ENCODE measurements at places on chromosomes 1 and 21.

DNA sequence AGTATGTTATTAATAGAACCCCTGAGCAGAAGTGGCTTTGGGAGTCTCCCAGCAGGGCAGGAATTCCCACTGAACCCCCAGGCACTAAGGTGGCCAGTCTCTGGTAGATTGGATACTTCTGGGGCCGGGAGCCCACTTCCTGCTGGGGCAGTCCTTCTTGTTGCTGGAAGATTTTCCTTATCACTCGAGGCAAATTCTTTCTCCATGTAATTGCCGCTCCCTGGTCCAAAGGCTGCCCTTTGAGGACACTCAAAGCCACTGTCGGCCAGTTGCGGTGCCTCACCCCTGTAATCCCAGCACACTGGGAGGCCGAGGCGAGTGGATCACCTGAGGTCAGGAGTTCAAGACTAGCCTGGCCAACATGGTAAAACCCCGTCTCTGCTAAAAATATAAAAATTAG lies 22.6 kb upstream of the TNFRSF1B start:
- DNase-seq = no peak

DNA sequence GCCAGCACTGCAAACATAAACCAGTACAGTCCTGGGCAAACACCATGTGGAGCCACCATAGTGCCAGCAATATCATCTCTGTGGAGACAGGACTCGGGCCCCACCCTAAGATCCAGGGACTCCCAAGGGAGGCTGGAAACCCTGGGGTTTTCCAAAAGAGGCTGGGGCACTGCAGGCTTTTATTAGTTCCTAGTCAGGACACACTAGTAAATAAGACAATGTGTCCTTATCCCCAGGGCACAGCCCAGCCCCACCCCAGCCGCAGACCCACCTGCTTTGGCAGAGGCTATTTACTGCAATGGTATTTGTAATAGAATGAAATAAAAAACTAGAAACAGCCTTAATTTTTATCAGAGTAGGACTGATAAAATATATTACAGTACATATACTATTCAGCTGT lies 486 bp upstream of the GJB3 start:
- DNase-seq = no peak

GRCh38 chr1:17348593-17349234 lies 23.3 kb upstream of the PADI6 start:
- no peak for DNase-seq

GRCh38 chr1:167792188-167792565 lies 70.4 kb downstream of the MPZL1 start:
- no peak for DNase-seq

DNA sequence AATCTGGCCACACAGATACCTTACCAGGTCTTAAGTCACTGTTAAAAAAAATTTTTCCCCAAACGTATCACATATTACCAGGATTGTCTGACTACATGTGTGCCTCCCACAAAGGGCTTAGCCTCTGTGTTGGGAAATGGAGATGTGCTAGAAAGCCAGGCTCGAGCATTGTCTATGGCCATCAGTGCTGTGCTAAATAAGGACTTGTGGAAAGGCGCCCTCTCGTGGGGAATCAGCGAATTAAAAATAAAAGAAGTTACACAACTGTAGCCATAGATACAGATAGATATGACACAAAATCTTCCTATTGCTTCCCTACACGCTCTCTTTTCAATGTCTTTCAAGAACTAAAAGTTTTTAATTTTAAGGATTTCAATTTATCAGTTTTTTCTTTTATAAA lies 47.5 kb upstream of the CRNN start:
- peak; percentile 35 for DNase-seq

GRCh38 chr1:179598631-179599030 lies 7.0 kb downstream of the TDRD5 start:
- DNase-seq = no peak

GRCh38 chr1:31712068-31712467 lies 8.3 kb upstream of the COL16A1 start:
- no peak for DNase-seq

DNA sequence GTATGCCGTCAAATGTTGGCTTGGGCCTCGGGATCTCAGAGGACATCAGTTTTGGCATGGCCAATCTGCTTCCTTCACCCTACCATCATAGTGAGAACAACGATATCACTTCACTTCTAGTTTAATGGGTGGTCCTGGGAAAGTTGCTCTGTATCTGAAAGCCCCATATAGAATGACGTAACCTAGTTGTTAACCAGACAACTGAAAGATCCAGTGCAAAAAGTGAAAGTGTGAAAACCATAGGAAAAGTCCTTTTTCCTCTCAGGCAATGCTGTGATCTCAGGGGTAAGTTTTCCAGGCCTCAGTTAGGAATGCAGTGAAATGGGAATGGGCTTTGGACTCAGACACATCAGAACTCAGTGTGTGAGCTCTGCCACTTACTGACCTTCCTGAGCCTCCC lies 18.6 kb upstream of the ATP1B1 start:
- DNase-seq = no peak

DNA sequence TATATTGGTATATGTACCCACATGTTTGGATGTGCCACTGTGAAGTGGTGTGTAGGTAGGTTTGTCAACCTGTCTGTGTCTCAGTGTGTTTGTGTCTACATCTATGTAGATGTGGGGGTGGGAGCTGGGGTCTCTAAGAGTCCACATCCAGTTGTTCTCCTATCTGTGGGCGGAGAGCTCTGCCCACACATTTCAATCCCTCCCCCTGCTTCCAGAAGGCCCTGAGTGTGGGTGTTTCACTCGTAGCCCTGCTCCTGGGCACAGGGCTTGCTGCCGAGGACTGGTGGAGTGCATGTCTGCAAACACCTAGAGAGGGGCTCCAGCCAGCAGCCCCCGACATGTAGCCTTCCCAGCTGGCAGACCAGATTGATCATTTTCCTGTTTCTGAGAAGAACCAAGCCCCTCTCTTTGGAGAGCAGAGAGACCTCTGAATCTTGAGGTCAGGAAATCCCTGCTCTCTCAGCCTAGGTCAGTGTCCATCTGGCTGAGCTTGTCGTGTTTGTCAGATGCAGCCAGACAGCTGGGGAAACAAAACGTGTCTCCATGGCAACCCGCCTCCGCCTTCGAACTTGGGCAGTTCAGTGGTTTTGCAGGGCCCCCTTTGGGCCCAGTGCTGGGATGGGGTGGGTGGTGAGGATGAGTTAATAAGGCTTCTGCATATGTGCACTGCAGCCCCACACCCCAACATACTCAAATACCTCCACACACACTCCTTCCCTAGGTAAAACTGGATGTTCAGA lies 31.2 kb upstream of the SYNC start:
- no peak for DNase-seq

DNA sequence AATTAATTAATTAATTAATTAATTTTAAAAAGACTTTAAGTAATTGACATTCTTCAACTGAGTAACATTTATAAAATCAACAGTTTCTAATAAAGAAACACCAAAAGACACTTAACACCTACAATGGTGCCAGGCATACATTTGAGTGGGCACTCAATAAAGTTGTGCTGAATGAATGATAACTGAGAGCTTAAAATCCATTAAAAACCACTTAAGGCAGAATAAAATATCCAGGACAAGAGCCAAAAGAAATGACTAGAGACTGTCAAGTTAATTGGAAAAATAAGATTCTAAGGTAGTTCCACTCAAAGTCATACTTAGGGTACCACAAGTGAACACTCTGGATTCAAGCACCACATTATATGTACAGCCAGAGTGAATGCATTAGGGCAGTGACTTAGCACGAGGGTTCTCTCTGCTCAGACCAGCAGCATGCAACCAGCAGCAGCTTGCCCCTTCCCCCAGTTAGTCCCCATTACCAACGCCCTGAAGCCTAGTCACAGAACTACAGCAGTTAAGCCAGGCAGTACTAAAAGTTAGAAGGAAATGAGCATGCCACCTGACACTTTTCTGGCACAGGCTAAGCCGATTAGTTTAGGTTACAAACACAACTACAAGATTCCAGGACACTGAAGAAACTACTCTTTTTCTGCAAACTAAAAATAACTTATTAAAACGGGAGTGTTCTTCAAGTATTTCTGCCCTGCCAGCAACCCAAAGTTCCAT lies 46.5 kb downstream of the LUZP1 start:
- no peak for DNase-seq

GRCh38 chr1:3819771-3820200 lies 23.5 kb upstream of the LRRC47 start:
- DNase-seq = no peak

DNA sequence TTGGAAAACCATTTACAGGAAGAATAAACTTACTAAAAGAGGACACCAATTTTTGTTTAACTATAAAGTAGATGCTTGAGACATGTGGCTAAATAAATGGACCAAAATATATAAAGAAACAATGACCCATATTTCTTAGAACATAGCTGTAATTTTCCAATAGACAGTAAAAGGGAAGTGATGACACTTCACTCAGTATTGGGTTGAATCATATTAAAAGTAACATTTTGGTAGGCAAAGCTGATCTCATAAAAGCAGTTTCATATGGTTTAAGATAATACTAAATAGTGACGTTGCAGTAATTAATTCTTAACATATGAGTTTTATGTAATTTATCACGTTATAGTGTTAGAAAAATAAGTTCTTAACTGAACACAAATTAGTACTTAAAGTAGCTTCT lies 308.9 kb upstream of the RUNX1 start:
- no peak for DNase-seq

DNA sequence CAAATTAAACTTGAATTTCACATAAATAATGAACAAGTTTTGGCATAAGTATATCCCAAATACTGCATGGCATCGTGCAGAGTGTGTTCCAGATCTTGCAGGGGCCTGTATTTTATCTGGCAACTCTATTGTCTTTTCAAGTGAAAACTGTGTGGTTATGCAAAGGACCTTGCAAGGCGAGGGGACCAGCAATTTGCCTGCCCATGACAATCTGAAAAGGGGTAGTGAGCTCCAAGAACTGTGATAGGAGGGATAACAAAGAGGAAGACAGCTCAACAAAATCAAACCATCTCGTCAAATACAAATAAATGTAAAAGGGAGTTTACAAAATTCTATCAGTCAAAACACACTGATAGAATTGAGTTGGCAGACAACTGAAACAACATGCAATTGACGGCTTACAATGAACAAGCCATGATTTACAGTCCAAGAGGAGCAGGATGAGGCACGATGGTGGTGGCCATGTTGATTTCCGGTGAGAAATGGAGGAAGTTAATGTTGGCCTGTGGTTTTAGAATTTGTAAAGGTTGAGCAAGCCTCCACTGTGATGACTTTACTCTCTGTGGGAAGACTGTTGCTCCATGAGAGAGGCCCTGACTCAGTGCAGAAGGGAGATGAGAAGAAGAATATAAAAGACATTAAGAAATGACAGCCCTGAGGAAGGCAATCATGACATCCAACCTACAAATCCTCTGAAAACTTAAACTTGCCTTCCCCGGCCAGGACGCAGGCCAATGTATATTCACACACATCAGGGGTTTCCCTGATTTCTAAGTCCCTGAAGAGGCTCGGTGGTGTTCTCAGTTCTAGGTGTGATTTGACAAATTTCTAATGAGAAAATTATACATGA lies 132.2 kb downstream of the ADSS2 start:
- DNase-seq = peak; percentile 23

GRCh38 chr1:41576620-41577019 lies 92.1 kb upstream of the EDN2 start:
- no peak for DNase-seq

GRCh38 chr1:92877081-92877711 lies 45.4 kb downstream of the RPL5 start:
- DNase-seq = no peak

GRCh38 chr21:19731251-19731650 lies 1267.0 kb upstream of the NCAM2 start:
- DNase-seq = no peak

DNA sequence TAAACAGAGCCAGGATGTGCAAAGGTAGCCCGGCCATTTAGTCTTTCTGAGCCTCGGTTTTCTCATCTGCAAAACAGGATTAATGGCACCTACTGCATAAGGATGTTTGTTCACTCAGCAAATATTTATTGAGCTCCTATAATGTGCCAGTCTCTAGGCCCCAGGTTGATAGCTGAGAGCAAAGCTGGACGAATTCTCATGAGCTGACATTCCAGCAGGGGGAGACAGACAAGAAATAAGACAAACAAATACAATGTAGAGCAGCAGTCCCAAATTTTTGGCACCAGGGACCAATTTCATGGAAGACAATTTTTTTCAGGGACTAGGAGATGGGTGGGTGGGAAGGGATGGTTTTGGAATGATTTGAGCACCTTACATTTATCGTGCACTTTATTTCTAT lies 74.3 kb upstream of the PAX7 start:
- no peak for DNase-seq

DNA sequence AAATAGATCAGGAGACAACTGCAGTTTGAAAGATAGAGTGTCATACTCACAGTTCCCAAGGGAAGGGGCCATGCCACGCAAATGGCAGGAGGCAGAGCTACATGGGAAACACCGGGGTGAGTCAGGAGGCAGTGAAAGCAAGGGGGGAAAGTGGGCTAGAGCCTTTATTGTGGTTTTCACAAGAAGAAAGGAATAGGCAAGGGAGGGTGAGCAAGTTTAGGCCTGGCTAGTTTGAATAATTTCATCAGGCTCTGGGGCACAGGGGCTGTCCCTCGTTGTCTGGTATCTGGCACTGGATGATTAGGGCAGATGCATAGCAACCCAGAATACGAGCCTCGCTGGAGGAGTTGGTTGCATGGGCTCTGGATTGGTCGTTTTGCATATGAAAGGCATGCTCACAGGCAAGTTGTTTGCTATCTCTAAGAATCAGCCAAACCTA lies 17.0 kb upstream of the ITLN2 start:
- DNase-seq = no peak

GRCh38 chr1:197304638-197305200 lies 36.7 kb downstream of the CRB1 start:
- no peak for DNase-seq

GRCh38 chr1:16393570-16394521 lies 26.8 kb downstream of the SZRD1 start:
- DNase-seq = no peak

GRCh38 chr1:41683681-41684500 lies 199.4 kb upstream of the EDN2 start:
- DNase-seq = peak; percentile 5

GRCh38 chr1:116804736-116805135 lies 50.5 kb downstream of the CD2 start:
- DNase-seq = no peak

DNA sequence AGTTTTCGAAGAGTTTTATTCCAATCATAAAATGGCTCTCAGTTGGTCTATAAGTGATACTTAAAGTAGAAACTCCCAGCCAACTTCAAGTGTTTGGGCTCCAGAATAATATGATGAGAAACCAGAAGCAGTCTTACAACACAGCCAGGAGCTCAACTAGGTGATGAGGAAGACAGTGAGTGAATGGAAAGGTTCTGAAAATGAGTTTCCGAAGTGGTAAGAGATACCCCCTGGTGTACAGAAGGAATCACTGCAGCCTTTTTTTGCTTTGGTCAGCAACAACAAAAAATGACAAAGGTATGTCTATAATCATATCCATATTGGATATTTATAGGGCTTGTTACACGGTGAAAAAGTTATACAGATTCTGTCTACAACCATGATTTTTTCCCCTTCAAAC lies 16.5 kb downstream of the KRTAP19-1 start:
- no peak for DNase-seq

DNA sequence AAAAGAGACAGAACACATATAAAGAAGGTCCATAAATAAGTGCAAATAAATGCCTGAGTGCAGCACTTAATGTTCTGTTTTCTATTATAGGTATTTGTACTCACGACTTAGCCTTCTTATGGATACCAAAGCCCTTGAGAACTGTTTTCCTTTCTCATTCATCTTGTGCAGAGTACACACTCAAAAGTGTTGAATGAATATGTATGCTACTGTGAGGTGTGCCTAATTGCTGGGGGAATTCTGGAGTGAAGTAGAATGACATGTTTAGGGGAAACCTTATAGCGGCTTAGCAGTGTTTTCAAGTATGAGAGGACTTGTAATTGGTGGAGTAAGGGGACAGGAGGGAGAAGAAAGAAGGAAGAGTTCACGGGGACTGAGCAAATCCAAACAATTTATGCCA lies 157.6 kb downstream of the CACNA1E start:
- no peak for DNase-seq

Data from activated T-helper 9 cell treated with anti-CD3 and anti-CD28 coated beads, Interleukin-2, amount 50 U/mL, for 16 hours (primary cell).